Activated CD4-positive, CD25-positive, alpha-beta regulatory T cell (primary cell): ENCODE measurements at places on chromosomes 5 and 9.

GRCh38 chr5:149549461-149550267 lies 1.6 kb downstream of the CSNK1A1 start:
- DNase-seq = no peak

- DNase-seq = no peak
Measured at GRCh38 chr5:135190416-135191083, 156.5 kb upstream of the PITX1 start.

GRCh38 chr5:72937517-72938061 lies 18.3 kb upstream of the FCHO2 start:
- DNase-seq = no peak

DNA sequence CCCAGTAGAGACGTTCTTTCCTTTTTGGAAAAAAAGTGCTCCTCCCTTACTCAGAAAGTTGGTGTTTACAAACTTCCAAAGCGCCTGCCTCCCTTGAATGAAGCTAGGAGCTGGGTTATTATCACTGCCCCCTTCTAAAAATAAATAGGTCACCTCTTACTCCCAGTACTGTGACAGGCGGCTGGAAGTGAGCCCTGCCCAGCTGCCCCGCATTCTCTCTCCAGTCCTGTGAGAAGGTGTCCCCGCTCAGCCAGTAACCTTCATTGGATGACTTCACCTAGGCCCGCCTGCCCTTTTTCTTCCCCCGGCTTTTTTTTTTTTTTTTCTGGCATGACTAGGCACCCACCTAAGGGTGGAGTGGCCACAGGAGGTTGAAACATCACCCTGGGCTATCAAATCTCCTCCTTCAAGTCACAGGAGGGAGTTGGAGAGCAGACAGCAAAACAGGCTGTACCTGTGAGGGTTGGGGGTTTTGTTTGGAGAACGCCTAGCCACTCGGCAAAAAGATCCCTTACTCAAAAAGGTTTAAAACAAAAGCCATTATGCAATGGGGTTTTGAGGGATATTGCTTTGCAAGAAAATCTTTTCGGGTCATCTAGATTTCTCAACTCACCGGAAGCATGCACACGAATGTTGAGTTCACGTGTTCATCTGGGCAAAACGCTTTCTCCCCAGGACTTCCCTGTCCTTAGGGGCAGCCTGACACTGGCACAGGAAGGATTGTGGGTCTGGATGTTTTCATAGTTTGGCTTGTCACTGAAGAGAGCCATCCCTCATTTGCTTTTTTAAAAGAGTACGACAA lies 43.3 kb upstream of the ZNF622 start:
- no peak for DNase-seq

GRCh38 chr5:17365811-17366138 lies 132.3 kb upstream of the TAF11L2 start:
- DNase-seq = no peak

GRCh38 chr5:62144401-62145022 lies 161.5 kb upstream of the KIF2A start:
- no peak for DNase-seq

DNA sequence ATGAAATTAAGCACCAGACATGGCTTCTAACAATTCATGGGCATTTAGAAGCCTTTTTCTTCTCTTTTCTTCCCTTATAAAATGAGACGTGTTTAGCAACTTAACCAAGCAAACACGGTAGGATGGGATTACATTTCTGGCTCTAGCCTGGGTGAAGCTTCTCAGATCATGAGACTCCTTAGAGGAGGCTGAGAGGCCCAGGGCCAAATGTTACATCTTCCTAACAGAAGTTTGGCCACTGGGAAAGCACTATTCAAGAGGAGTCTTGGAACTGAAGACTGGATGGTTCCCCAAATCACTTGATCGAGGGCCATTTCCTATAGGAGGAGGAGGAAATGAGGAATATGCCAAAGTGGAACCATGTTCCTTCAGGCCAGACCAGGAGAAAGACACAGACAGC lies 1.9 kb downstream of the GABRP start:
- DNase-seq = no peak

GRCh38 chr5:103514371-103514770 lies 48.2 kb downstream of the NUDT12 start:
- DNase-seq = no peak

GRCh38 chr5:133384903-133385302 lies 227.4 kb downstream of the FSTL4 start:
- DNase-seq = no peak

DNA sequence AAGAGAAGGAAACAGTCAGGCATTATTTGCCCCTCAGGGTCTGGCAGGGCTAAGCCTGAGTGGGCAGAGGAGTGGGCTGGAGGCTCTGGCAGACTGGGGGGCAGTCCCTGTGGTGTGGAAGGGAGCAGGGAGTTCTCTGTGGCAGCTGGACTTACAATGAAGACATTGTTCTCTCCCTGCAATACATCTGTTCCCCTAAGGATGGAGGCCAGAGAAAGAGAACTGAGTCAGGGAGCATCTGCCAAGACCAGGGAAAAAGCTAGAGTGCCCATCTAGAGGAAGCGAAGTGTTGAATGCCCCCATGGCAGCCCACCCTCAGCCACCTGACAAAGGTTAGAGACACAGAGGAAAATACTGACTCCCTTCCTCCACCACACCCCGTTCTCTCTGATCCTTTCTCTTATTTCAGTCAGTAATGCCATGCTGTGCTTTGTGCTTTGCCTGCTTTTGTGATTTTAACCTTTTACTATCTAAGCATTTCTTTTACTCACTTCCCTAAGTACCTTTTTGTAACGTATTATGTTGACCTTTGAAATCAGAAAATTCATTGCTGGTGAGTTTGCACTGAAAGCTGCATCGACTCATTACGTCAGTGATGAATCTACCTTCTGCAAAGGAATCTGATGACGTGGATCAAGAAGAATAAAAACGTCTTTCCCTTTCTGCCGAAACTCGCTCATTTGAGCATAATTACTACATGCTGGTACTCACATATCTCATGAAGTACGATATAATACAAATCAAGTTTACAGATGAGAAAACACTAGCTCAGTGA lies 76.0 kb downstream of the ACTL7B start:
- no peak for DNase-seq

DNA sequence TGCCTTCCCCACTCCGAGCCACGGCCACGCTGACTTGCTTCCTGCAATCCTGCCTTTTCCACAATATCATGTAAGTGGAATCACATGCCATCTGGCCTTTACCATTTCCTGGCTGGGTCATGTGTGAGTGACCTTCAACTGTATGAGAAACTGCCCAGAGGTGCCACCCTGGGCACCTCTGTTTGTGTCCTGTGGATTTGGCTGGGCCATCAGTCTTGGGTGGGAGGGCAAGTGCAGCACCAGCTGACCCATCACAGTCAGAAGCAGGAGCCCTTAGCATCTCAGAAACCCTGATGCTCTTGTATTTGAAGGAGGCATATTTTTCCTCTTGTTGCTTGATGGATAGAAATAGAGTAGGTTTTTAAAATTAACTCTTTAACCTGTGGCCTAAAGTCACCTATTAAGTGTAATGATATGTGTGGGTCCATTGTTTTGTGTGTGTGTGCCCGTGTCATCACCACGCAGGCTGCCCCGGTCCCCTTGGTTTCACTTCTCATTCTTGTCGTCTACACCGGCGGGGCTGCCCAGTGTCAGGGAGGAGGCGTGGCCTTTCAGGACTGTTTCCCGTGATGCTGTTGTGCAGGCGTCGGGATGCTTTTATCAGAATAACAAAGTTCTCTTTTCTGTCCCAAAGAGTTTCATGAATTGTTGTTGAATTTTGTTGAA lies 52.1 kb upstream of the CACNA1B start:
- DNase-seq = no peak

DNA sequence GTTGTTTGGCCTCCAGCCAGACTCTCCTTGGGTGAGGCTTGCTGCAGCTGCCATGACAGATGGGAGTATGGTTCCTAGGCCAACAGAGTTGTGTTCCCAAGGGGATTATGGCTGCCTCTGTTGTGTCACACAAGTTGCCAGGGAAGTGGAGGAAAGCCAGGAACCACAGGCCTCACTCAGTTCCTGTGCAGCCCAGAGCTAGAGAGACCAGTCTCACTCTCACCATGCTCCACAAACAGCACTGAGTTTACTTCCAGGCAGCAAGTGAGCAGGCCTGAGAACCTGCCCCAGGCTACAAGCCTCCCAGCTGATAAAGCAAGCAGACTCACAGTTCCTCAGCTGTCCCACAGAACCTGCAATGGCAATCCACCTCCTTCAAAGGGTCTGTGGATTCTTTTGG lies 273.6 kb upstream of the TAS2R1 start:
- no peak for DNase-seq

GRCh38 chr9:132702254-132702653 lies 32.0 kb downstream of the GTF3C4 start:
- no peak for DNase-seq

- DNase-seq = no peak
Measured at GRCh38 chr5:137220523-137220927, 278.6 kb downstream of the SPOCK1 start.

DNA sequence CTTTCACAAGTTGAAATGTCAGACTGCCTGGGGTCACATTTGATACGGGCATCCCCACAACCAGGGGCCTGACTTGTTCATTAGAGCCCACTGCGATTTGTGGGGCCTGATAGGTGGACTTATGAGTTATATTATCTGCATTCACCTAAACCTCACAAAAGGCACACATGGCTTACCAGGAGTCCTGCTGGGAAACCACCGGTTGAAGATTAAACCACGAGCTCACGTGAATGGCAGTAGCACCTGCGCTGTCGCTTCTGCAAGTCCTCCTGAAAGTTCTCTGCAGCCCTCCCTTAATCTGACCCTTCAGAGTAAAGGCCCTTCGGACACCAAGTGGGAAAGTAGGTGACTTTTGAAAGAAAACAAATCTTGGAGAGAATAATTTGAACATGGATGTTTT lies 68.9 kb downstream of the PPIC start:
- no peak for DNase-seq

GRCh38 chr9:91193087-91193657 lies 168.5 kb downstream of the AUH start:
- DNase-seq = peak; percentile 33

DNA sequence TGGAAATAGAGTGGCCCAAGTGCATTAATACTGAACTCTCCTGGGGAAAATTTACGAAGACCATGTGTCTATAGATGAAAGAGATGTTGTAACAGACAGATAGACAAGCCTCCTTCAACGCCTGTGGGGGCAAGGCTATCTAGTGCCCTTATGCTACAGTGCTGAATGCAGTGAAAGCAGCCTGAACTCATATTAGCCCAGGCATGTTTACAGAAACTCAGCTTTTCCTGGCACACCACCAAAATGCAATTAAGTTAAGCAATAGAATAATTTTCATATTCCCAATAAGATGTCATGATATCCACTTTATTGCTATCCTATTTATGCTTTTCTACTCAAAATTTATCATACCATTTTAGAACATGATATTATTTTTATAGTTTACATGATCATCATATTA lies 277.0 kb downstream of the DIRAS2 start:
- DNase-seq = no peak

DNA sequence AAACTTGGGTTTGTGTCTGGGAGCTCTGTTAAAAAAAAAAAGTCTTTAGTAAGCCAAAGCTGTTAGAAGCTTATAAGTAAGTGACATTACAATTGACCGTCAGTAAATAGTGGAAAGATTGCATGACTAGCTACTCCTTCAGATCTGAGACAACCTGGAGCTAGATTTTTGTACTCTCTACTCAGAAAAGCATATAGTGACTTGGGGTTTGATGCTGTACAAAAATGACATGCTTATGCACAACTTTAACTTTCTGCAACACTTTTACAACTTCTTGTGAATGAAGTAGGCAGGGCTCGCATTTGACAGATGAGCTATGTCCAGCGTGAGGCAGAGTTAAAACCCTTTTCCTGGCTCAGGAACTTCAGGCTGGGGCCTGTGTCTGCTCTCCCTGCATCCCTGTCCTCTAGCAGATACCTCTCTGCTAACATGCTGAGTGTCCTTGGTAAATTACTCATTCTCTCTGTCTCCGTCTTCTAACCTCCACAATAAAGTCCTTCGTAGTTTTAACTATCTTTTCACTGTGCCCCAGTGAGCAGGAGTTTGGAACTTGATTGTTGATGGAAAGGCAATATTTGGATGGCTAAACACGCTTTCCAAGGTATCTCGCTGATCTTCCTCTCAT lies 471 bp upstream of the GHR start:
- no peak for DNase-seq

GRCh38 chr5:120405923-120406322 lies 58.2 kb upstream of the PRR16 start:
- DNase-seq = no peak

DNA sequence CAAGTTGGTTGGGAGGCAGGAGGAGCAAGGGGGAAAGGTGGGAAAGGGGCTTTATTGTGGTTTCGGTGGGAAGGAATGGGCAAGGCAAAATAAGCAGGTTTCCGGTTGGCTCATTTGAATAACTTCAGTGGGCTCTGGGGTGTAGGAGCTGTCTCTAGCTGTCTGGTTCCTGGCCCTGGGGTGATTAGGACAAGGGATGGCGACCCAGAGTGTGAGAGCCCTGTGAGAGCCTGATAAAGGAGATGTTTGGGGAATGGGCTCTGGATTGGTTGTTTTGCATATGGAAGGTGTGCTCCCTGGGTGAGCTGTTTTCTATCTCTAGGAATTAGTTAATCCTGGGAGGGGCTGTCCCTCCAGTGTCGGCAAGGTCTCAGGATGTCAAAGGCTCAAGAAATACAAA lies 15.4 kb downstream of the ANKRD34B start:
- DNase-seq = no peak

- DNase-seq = no peak
Measured at GRCh38 chr5:77095189-77095588, 8.1 kb upstream of the ZBED3 start.

- DNase-seq = no peak
Measured at GRCh38 chr9:9750719-9751118, 862.1 kb downstream of the PTPRD start.

GRCh38 chr9:114156657-114157421 lies 1.5 kb downstream of the COL27A1 start:
- DNase-seq = no peak

- DNase-seq = no peak
Measured at GRCh38 chr5:164013077-164013670, 507.8 kb downstream of the MAT2B start.

DNA sequence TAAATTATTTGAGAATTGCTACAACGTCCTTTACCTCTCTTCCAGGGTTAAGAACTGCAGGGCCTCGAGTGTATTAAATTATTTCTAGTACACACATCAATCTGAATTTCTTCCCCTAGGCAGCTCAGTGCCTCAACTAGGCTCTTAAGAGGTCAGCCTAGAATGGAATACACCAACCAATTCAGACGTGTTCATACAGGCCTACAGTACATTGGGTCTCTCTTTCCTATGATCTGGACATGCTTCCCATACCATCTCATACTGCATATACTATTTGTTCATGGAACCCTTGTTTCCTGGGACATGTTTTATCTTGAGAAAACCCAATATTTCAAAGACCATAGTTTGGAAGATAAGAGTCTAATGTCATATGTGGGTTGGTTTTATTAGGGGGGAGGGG lies 434.1 kb upstream of the WWC1 start:
- DNase-seq = no peak

GRCh38 chr9:1875921-1876448 lies 139.2 kb upstream of the SMARCA2 start:
- no peak for DNase-seq
